Esophagus mucosa (tissue), 1 donor: ENCODE measurements at places on chromosomes 16 and 17.

- ATAC-seq: no peak
Observed at GRCh38 chr17:36765436-36766043, 164.2 kb downstream of the MRM1 start.

- no peak for ATAC-seq
Observed at GRCh38 chr16:77991701-77992100, 30.6 kb upstream of the CLEC3A start.

DNA sequence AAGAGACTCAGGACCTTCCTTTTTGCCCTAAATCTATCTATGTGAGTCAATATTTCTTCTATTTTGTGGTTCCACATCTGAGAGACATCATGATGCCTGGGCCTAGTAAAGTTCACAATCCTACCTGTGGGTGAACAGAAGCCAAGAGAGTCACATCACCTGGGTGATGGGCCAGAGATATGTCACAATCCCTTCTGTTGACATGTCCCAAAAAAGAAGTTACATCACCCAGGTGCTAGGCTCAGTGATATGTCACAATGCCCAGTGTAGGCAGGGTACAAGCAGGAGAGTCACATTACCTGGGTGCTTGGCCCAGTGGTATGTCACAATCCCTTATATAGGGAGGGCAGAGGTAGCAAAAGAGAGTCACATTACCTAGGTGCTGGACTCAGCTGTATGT is 2101.9 kb downstream of the TP53TG3F start:
- no peak for ATAC-seq

DNA sequence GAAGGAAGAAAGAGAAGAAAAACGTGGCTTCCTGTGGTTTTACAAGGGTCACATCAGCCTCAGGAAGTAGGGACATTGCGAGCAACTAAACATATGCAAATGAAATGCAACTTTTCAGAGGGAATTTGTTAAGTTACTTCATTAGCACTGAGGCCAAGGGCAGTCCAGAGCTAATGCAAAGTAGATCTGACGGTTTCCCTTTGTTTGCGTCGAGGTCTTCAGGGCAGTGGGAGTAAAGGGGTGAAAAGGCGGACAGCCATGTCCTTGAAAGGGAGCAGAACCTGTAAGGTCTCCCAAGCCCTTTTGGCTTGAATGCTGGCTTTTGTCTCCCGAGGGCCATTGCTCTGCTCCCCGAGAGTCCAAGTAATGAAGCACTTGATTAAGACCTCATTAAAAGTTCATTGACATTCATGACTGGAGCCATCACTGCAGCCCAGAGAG is 85.0 kb downstream of the PMP22 start:
- ATAC-seq: no peak

DNA sequence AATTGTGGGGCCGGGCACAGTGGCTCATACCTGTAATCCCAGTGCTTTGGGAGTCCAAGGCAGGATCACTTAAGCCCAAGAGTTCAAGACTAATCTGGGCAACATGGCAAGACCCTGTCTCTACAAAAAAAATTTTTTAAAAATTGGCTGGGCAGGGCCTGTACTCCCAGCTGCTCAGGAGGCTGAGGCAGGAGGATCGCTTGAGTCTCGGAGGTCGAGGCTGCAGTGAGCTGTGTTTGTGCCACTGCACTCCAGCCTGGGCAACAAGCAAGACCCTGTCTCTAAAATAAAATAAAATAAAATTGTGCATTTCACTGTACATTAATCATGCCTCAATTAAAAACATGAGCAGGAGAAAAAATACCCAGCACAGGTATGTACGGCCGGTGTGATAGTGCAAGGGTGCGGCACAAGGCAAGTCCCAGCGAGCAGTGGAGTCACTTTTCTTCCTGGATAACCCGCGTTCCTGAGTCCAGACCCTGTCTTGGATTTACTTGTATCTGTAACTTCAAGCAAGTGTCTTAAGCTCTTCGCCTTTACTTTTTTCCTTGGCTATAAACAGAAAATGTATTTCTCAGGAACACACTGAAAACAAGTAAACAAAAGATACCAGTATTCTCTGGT is 11.4 kb downstream of the ZDHHC7 start:
- ATAC-seq: peak; percentile 80

GRCh38 chr17:81101614-81102306 is 63.5 kb upstream of the PVALEF start:
- peak; percentile 79 for ATAC-seq

- ATAC-seq: no peak
Observed at GRCh38 chr16:86343796-86344585, 166.3 kb upstream of the FOXF1 start.

- ATAC-seq: no peak
Observed at GRCh38 chr17:70699408-70699807, 530.1 kb downstream of the KCNJ2 start.

DNA sequence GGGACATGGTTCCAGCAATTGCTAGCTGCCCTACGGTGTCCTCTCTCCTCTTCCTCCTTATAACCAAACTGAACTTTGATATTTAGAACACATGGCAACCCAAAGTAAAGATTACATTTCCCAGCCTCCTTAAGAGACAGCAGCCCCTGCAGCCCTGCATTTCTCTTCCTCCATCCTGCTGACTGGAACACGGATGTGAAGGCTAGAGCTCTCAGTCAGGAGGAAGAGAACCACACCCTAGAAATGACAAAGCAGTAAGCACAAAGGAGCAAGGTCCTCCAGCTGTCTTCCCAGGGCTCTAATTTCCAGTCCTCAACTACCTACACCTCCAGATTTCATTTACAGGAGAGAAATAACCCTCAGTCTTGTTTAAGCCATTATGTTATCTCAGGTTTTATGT is 10.9 kb downstream of the DYNC1LI2 start:
- peak; percentile 79 for ATAC-seq

- no peak for ATAC-seq
Observed at GRCh38 chr16:29111421-29111820, 126.6 kb downstream of the LAT start.

GRCh38 chr17:47813077-47813476 is 8.5 kb downstream of the OSBPL7 start:
- ATAC-seq: no peak

DNA sequence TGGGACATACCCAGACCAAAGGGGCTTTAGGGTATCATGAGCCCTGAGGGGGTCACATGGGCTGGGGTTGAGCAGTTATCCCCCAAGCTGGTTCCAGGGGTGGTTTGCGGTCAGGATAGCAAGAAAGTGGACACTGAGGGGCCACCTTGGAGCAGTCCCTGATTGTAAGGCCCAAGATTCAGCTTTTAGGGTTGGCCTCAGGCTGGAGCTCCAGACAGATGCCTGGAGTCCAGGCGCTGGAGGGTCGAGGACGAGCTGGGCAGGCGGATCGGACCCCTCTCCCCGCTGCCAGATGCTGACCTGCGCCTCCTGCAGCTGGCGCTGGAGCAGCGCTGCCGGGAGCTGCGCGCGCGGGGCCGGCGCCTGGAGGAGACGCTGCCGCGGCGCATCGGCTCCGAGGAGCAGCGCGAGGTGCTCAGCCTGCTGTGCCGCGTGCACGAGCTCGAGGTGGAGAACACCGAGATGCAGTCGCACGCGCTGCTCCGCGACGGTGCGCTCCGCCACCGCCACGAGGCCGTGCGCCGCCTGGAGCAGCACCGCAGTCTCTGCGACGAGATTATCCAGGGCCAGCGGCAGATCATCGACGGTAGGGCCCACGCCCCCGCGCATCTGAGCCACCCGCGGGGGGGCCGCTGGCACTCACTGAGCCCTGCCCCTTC is 10.0 kb downstream of the BTBD17 start:
- no peak for ATAC-seq
